Gastrocnemius medialis (tissue), 4 donors: ENCODE measurements at places on chromosomes 16 and 17. TPM values are rescaled to one million over a fixed set of nuclear protein-coding genes. Genes with fewer than 3 reads are reported as not detected.

The ZDHHC1 gene
- 4.4 TPM for total RNA-seq

- peaks cover 57% of the 10 kb centered on the region for H3K4me1 ChIP-seq
- H3K4me3 ChIP-seq, result no peak overlapping the region
- H3K27ac ChIP-seq, result peak overlapping the region; percentile 69
- no peaks in the 10 kb centered on the region for H3K36me3 ChIP-seq
- H3K27me3 ChIP-seq, result no peaks in the 10 kb centered on the region
- DNase-seq, result peak; percentile 65
These were observed 54.8 kb downstream of the VAC14 start for GRCh38 chr16:70746040-70746707.

GRCh38 chr17:596287-596686 lies 118.4 kb downstream of the VPS53 start:
- peaks cover 2% of the 10 kb centered on the region for H3K36me3 ChIP-seq
- DNase-seq, result no peak

DNA sequence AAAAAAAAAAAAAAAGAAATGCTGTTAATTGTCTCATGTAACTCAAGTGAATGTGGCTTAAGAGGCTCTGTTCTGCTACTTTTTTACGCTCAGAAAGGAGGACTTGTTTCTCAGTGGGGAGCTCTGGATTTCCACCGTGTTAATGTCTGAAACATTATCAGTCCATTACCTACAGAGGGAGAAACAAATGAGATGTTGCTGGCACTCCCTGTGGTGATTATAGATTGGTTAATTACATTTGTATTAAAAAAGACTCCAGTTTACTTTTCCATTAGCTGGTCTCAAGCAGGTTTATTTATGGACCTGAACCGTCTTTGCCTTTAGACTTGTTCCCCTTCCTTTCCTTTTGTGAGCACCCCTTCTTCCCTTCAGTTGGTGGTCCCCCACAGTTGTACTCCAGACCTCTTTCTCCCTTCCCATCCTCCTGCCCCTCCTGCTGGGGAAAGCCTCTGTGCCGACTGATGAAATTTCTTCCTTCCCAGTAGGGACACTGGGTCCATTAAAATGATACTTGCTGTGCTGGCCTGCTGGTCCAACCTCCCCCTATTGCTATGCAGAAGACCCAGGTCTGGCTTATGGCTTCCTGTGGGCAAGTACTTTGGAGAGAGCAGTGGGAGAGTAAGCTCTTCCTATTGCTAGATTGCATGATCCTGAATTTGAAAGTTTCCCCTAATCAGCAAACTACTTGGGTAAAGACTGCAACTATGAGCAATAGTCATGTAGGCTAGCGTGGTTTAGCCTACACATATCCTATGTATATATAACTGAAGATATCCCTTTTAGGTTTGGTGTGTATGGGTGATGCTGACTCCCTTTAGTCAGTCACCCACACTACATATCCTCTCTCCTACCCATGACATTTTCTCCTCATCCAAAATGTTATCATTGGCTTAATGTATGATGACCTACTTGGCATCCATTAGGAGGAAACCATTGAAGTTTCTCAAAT lies 8.1 kb downstream of the CDC6 start:
- peaks cover 24% of the 10 kb centered on the region for H3K4me1 ChIP-seq
- H3K27me3 ChIP-seq, result no peaks in the 10 kb centered on the region
- H3K36me3 ChIP-seq, result no peaks in the 10 kb centered on the region
- no peak overlapping the region for H3K27ac ChIP-seq
- H3K4me3 ChIP-seq, result no peak overlapping the region
- no peak for DNase-seq

The GPRC5B gene
- total RNA-seq, result 89.2 TPM

DNA sequence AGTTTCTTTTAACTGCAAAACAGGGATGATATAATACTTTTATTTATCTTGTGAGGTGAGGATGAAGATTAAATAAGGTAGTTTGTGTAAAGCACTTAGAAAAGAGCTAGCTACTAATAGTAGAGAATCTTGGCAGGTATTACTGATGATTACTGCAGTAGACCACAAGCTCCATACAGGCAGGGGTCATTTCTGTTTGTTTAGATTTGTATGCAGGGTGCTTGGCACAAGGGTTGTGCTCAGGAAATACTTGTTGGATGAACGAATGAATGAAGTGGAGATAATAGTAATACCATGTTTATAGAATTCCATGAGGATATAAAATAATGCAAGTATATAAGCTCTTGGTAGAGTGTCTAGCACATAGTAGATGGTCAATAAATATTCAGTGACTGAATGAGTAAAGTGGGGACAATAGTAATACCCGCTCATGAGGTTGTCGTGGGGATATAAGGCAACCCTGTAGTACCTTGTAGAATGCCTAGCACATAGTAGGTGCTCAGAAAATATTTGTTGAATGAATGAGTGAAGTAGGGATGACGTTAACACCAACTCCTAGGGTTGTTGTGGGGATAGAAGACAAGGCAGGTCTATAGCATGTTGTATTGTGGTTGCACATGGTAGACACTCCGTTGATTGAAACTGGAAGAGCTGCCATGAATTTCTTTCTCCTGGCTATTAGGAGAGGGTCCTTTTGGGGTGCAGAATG lies 83.0 kb downstream of the ABCC1 start:
- no peak overlapping the region for H3K27ac ChIP-seq
- no peak overlapping the region for H3K4me3 ChIP-seq
- H3K36me3 ChIP-seq, result no peaks in the 10 kb centered on the region
- H3K4me1 ChIP-seq, result peaks cover 11% of the 10 kb centered on the region

The NOG gene
- total RNA-seq, result 2.9 TPM

DNA sequence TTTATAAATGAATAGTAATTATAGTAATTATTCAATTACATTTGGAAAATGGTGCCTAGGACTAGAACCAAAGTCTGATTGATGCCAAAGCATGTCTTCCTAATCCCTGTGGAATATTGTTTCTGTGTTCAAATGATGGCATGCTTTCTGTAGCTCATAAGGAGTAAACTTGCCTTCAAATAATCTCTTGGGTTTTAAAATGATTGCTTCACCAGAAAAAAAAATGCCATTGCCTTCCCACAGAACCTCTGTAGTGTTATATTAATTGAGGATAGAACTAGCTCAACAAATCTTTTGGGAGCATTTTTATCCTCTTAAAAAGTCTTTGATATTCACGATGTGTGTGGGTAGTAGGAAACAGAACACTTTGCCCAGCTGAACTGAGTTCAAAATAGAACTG lies 7.7 kb upstream of the TMEM100 start:
- H3K36me3 ChIP-seq, result no peaks in the 10 kb centered on the region
- peak overlapping the region; percentile 43 for H3K4me3 ChIP-seq
- H3K27ac ChIP-seq, result peak overlapping the region; percentile 75
- no peak for DNase-seq
- peaks cover 32% of the 10 kb centered on the region for H3K4me1 ChIP-seq

The COL1A1 gene
- 9.5 TPM for total RNA-seq

The ZG16 gene
- not detected for total RNA-seq

- H3K27me3 ChIP-seq, result no peaks in the 10 kb centered on the region
- no peak overlapping the region for H3K4me3 ChIP-seq
- no peaks in the 10 kb centered on the region for H3K36me3 ChIP-seq
- no peak for DNase-seq
- peak overlapping the region; percentile 65 for H3K27ac ChIP-seq
These were observed 43.6 kb downstream of the SOCS3 start for GRCh38 chr17:78316115-78316866.

The CIBAR2 gene
- total RNA-seq, result not detected

- peaks cover 8% of the 10 kb centered on the region for H3K4me1 ChIP-seq
- H3K27me3 ChIP-seq, result peaks cover 31% of the 10 kb centered on the region
- H3K27ac ChIP-seq, result no peak overlapping the region
These were observed 11.5 kb upstream of the ZC3H18 start for GRCh38 chr16:88558457-88559442.

The CD300H gene
- not detected for total RNA-seq

The ABCC11 gene
- total RNA-seq, result not detected

DNA sequence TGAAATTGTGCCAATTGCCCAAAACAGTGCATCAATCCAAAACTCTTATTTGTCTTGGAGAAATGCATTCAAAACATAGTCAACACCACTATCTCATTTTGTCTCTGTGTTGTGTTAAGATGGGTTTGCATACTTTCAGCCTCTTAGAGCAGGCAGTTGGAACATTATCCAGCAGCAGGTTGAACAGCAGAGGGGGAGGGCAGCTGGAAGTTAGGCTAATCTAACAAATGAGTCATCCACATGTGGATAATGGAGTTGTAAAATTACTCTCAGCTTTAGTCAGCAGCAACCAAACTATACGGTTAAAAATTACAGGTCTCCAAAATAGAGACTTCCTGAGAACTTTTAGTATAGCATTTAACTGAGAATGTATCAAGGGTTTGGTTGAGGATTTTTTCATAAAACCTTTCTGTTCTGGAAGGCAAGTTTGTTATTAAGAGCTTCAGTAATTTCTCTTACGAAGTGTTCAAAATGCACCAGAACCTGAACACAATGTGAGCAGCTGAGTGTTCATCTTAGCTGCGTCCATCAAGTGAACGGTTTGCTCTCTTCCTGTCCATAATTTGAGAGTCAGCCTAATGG lies 46.3 kb downstream of the PRKCA start:
- no peaks in the 10 kb centered on the region for H3K27me3 ChIP-seq
- H3K4me1 ChIP-seq, result peaks cover 21% of the 10 kb centered on the region
- DNase-seq, result peak; percentile 24
- peak overlapping the region; percentile 75 for H3K27ac ChIP-seq
- H3K36me3 ChIP-seq, result no peaks in the 10 kb centered on the region

The CCL16 gene
- not detected for total RNA-seq

- H3K4me3 ChIP-seq, result no peak overlapping the region
- peaks cover 28% of the 10 kb centered on the region for H3K4me1 ChIP-seq
- DNase-seq, result no peak
- no peak overlapping the region for H3K27ac ChIP-seq
- no peaks in the 10 kb centered on the region for H3K36me3 ChIP-seq
These were observed 3.3 kb downstream of the TRIM65 start for GRCh38 chr17:75893305-75894048.

DNA sequence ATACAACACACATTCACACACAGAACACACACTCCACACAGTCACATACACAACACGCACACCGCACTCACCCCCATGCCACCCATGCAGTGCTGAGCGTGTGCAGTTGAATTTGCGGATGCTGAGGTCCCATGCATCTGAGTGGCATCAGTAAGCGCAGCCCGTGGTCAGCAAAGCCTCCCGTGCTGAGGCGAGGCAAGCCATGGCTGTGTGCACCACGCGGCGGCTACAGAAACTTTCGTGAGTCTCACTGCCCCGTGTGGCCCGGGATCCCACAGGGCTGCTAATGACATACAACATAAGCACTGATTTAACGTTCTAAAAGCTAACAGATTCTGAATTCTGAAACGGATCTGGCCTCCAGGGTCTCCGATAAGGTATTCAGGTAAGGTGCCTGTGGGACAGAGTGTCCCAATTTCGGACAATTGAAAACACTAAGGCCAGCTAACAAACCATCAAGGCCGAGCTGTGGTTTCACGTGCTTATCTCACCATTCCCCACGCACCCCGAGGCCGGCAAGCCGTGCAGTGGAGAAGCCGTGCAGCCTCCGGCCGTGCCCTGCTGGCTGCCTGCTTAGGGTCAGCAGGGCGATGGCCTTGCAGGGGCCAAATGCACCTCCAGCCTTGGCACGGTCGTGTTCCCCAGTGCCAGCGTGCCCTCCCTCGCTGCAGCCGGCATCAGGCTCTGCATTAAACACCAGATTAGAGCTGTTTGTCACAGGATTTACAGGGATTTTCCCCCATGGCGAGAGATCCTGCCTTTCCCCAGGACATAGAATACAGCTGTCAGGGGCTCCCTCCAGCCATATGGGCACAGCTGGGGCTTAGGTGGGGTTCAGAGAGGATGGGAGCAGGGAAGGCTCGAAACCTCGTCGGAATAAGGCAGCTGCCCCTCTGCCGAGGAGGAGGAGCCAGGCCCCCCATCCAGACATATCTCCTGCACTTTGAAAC lies 191.7 kb downstream of the C16orf95 start:
- no peaks in the 10 kb centered on the region for H3K36me3 ChIP-seq
- DNase-seq, result no peak
- H3K27me3 ChIP-seq, result peaks cover 33% of the 10 kb centered on the region
- H3K4me3 ChIP-seq, result no peak overlapping the region

DNA sequence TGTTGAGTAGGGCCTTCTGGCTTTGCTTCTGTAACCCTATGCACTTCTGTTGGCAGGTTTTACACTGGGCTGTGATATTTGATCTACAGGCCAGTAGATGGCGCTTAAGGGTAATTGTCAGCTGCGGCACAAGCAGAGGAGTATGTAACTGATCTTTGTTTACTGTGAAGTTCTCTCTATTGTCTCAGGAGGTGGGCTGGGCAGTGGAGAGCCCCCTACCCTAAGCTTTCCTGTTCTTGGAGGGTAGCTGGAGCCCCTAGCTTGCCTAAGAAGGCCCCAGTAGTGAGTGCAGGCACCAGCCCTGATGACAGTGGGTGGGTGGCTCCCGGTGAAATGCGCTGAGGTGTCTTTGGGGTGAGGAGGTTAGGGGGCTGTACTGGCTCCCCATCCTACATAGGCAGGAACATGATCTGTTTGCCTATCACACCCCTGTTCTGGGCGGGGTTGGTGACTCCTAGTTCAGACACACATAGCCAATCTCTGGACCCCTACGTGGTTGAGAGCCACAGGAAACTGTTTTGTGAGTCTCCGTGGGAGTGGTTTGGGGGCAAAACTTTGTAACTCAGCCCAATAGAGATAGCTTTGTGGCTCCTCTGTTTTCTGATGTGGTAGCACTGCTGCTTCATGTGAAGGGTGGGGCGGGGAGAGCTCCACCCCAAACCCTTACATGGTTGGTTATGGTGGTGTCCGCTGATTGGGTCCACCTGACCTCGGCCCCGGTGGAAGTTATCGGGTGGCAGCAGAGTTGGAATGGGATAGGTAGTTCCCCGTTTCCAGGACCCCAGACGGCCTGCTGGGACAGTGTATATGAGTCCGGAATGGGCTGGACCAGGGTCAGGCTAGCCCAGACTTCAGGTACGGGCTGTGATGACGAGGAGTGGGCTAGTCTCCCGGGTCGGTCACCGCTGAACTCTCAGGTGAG lies 60.4 kb downstream of the SLFN11 start:
- DNase-seq, result peak; percentile 58
- H3K4me3 ChIP-seq, result peak overlapping the region; percentile 69
- H3K27ac ChIP-seq, result peak overlapping the region; percentile 84
- no peaks in the 10 kb centered on the region for H3K36me3 ChIP-seq
- H3K27me3 ChIP-seq, result no peaks in the 10 kb centered on the region

GRCh38 chr17:42310787-42311215 lies 22.5 kb downstream of the STAT5A start:
- peak overlapping the region; percentile 84 for H3K27ac ChIP-seq
- peaks cover 42% of the 10 kb centered on the region for H3K36me3 ChIP-seq
- H3K4me1 ChIP-seq, result peaks cover 16% of the 10 kb centered on the region
- no peaks in the 10 kb centered on the region for H3K27me3 ChIP-seq
- no peak for DNase-seq
- H3K4me3 ChIP-seq, result no peak overlapping the region

GRCh38 chr17:59804901-59805465 lies 87.8 kb downstream of the TUBD1 start:
- H3K27ac ChIP-seq, result peak overlapping the region; percentile 38
- no peaks in the 10 kb centered on the region for H3K27me3 ChIP-seq
- peaks cover 4% of the 10 kb centered on the region for H3K36me3 ChIP-seq
- H3K4me1 ChIP-seq, result no peaks in the 10 kb centered on the region
